ENCODE measurements at places on chromosomes 16 and 17. TPM values are rescaled to one million over a fixed set of nuclear protein-coding genes. Genes with fewer than 3 reads are reported as not detected.

GRCh38 chr16:27798241-27798640 is 248.3 kb downstream of the KATNIP start:
- DNase-seq, result no peak

DNA sequence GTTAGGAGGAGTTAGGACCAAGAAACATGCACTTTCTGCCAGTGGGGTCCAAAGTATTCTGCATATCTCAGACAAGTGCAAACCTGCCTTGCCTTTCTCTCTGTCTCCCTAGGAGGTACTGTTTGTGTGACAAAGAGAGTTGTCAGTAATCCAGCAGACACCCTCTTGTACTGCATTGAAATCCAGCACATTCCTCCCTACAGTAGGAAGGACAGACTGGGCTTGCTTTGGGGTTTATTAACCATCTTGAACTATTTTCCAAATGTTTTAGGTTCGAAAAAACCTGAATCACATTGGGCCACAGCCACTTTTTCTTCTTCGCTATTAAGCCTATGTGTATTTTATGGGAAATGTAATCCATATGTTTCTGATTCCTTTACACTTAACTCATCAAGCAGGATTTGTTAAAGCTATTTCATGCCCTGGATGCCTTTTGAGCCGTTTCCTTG is 204.2 kb upstream of the KCNJ16 start:
- DNase-seq, result no peak

DNA sequence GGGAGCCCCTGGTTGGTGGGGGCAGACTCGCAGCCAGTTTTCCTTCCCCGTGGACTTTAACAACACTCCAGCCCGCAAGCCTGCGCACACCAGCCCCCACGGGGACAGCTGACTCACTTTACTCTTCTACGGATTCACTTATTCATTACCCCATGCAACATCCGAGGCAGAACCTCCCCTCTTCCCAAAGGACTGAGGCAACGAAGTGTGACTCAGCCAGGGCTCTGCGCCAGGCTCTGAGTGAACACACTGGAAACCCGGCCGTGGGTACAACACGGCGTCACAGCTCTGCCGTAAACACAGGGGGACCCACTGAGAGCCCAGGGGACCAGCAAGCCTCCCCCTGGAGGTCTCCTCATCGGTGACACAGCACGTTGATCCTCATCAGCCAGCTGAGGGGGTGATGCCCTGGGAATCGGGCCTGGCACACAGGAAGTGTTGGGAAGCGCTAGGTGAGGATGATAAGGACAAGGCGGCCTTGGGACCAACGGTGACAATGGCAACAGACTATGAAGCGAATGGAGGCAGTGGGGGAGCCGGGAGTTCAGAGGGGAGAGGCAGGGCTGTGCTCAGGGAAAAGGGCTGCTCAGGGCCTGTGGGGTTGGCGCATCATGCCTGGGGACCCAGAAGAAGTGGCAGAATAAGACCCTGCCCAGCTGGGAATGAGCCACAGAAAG is 14.6 kb downstream of the COTL1 start:
- DNase-seq, result no peak

DNA sequence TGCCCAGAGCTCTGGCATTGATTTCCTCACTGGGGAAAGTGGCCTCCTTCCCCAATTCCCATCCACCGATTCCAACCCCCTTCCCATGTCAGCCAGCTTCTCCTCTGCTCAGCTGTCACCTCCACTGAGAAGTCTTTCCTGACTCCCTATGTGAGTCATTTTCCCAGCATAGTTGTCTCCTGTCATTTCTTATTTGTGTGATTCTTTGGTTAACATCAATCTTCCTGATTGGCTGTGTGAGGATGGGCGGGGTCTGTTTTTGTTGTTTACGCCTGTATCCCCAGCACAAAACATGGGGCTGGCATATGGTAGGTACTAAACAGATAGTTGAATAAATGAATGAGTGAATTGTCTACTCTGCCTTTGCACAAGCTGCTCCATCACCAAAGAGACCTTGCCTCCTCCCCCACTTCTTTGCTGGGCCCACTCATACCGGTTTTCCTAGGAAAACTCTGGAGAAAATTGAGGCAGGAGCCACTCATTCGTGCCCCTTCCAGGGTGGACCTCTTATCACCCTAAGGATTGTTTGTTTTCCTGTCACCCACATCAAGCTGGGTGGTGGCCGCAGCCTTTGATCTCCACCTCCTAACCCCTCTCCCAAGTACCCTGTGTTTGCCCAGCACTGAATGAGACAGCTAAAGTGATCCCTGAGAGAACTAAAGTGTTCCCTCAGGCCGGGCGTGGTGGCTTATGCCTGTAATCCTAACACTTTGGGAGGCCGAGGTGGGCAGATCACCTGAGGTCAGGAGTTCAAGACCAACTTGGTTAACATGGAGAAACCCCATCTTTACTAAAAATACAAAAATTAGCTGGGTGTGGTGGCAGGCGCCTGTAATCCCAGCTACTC is 1.2 kb upstream of the GRB7 start:
- DNase-seq, result no peak

Gene BTBD17
- total RNA-seq, result not detected

DNA sequence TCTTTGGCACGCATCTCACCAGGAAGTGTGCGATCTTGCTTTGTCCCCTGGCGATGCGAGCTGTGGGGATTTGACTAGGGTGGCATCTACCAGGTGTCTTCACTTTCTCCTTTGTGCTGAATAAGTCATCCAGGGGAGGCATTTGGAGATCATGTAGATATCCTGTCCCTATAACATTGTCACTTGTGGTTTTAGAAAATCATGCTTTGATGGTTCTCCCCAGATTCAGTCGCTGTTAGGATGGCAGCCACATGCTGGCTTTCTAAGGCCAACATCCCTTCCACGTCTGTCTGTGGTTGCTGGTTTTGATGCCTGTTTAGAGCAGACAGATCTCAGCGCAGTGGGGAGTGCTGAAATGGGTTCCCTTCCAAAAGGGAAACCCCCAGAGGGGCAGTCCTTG is 2.5 kb downstream of the ADAD2 start:
- DNase-seq, result no peak

DNA sequence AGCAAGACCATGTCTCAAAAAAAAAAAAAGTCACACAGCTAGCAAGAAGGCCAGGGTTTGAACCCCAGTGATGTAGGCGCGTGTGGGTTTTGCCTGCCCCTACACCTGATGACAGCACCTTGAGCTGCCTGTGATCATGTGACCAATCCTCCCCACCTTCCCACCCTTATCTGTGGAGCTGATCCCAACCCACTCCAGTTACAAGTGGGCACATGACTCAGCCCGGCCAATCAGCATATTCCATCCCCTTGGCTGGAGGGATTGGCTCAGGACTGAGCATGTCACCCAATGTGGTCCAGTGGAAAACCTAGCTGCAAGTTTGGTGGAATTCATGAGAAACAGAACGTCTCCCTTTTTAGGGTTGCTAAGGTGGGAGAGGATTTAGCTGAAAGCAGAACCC is 6.6 kb downstream of the TMEM114 start:
- DNase-seq, result no peak

GRCh38 chr17:14926526-14927122 is 338.5 kb downstream of the PMP22 start:
- no peak for DNase-seq

Gene CCL7
- not detected for total RNA-seq

DNA sequence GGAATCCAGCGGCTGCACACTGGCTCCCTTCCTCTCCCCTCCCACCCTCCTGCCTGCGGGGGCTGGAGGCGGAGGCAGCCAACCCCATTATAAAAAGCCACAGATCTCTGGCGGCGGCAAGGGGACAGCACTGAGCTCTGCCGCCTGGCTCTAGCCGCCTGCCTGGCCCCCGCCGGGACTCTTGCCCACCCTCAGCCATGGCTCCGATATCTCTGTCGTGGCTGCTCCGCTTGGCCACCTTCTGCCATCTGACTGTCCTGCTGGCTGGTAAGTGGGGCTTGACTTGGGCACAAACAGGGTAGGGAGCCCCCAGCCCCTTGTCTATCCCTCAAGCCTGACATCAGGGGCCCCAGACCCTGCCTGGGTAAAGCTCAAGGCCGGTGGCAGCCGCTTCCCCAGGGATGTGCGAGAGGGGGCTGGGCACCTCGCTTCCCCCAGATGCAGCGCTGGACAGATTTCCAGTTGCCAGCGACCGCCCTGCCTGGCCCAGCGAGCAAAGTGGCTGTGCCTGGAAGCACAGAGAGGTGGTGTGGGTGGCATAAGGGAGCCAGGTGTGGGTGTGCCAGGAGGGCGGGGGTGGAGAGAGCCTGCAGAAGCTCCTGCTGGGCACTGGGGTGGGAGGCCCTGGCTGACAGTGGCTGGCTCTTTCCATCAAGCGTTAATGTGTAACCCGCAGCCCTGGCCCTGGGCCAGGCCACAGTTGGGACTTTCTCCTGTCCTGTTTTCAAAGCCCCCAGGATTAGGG is at the start of gene CX3CL1:
CX3CL1 (plus strand) TSS at position 119 of the 745 bp plus-strand sequence; CDS start at position 198, 79 bp downstream.
- DNase-seq, result no peak

- no peak for DNase-seq
Measured at GRCh38 chr16:75264999-75265910, 13.8 kb upstream of the BCAR1 start.

DNA sequence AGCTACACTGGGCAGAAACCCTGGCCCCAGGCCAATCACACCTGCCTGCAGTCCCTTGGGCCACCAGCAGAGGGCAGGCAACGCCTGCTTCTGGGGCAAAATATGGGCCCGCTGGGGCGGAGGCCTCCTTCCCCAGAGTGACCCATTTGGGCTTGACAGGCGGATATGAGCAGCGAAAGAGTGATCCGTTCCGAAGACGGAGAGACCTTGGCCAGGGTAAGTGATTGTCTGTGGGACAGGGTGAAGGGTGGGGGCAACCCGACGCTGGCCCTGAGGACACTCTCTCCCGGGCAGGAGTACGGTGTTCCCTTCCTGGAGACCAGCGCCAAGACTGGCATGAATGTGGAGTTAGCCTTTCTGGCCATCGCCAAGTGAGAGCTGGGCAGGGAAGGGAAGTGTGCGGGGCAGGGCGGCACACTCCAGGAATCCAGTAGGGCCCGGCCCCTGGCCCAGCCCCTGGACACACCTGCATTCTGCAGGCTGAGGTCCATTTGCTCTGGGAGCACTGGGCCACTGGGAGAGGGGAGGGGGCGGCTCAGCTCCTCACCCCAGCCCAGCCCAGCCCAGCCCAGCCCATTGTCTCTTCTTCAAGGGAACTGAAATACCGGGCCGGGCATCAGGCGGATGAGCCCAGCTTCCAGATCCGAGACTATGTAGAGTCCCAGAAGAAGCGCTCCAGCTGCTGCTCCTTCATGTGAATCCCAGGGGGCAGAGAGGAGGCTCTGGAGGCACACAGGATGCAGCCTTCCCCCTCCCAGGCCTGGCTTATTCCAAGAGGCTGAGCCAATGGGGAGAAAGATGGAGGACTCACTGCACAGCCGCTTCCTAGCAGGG is 3.5 kb upstream of the NHERF1 start:
- peak; percentile 49 for DNase-seq

Gene TBC1D3
- not detected for total RNA-seq

- DNase-seq, result no peak
Measured at GRCh38 chr16:89045181-89045815, 48.4 kb upstream of the ACSF3 start.

DNA sequence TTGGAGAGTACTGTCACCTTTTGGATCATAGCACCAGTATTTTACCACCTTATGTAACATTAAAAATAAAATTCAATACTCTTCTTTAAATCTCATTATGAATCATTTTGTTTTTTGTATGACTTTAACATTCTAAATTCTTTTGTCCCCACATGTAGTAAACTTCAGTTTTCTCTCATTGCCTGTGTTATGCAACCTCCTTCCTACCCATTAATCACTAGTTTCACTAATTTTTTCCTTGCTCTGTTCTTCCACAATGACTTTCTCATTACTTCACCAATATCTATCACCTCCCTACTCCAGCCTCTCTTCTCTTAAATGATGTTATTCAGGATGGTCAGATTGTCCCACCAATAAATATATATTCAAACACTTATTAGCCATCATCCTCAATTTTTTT is 68.7 kb downstream of the TTC19 start:
- DNase-seq, result no peak
